ENCODE measurements at places on chromosomes 11 and 22.

GRCh38 chr11:11605181-11605580, 16.6 kb downstream of the GALNT18 start:
- no peak for DNase-seq

DNA sequence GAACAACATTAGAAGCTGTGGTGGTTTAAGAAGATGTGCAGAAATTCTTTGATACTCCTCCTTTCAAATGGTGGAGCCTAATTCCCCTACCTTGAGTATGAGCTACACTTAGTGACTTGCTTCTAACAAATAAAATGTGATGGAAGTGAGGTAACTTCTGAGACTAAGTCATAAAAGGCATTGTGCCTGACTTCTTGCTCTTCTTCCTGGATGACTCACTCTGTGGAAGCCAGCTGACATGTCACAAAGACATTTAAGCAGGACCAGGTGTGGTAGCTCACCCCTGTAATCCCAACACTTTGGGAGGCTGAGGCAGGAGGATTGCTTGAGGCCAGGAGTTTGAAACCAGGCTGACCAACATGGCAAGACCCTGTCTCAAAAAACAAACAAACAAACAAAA, 3.9 kb upstream of the PLA2G3 start:
- no peak for DNase-seq

DNA sequence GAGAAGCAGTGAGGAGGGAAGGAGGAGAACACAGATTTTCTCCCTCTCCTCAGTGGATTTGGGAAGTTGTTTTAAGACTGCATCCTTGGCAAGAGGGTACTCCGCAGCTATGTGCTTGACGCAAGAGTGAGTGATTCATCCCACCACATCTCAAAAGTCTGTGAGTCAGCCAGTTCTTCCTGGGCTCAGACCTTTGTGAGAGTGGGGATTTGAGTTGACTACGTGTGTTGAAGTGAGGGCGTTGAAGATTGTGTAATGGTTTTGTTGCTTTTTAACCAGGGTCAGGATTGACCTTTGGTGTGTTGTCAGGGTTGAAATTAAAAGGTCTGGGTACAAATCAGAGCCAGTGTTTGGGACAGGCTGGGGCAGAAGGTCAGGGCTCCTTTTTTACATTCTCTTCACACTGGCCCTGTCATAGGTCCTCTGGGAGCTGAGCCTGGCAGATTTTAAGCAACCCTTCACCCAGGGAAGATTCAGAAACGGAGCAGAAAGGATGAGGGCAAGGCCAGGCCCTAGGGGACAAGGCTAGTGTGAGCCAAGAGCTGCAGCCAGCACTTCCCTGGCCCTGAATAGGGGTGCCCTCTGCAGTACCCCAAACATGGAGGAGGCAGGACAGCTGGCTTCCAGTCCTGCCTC, 4.2 kb upstream of the C11orf86 start:
- peak; percentile 90 for DNase-seq

DNA sequence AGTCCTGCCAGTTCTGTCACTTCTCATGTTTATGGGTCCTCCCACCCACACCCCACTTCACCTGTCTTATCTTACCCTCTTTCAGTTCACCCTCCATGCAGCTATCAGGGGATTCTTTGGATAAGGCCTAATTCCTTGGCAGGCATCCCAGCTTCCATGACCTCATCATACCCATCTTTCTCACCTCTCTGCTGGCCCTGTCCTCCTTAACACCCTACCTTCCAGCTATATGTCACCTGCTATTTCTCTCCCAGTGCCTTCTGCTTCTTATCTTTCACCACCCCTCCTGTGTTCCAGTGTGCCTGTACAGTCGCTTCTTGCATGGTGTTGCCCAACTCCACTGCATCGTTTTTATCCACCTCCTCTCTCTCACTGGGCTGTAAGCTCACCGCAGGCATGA, 28.3 kb downstream of the SNU13 start:
- DNase-seq, result no peak

- DNase-seq, result no peak
These were observed 28.4 kb downstream of the RASD2 start for GRCh38 chr22:35568751-35569739.

DNA sequence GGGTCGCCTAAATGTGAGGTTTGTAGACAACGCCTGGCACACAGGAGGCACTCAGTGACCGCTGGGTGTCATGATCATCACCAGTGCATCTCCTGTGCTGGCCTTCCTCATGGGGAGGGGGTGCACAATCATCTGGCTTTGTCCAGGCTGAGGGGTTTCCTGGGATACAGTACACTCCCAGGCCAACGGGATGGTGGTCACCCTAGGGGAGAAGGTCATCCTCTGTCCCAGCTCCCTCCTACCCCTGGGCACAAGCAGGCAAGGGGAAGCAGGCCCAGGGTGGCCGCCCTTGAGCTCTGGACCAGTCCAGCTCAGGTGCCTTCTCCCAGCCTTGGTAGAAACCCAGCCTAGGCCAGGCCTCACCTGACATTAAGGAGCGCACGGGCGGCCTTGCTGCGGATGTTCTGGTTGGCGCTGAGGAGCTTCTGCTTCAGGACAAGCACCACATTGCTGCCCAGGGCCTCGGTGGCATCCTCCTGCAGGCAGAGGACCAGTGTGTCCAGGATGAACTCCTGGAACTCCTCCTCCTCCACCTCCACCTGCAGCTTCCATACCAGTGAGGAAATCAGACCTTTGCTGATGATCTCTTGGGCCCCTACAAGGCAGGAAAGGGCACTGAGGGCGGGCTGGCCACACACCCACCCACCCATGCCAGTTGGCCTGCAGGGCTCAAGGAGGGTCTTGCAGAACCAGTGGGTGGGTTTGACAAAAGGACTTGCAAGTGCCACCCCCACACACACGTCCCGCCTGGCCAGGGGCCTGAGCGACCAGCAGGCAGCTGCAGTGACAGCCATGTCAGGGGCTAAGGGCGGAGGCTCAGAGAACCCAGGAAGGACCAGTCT, 6.6 kb upstream of the GNAZ start:
- no peak for DNase-seq

GRCh38 chr11:75725547-75726320, 8.1 kb downstream of the MOGAT2 start:
- no peak for DNase-seq

DNA sequence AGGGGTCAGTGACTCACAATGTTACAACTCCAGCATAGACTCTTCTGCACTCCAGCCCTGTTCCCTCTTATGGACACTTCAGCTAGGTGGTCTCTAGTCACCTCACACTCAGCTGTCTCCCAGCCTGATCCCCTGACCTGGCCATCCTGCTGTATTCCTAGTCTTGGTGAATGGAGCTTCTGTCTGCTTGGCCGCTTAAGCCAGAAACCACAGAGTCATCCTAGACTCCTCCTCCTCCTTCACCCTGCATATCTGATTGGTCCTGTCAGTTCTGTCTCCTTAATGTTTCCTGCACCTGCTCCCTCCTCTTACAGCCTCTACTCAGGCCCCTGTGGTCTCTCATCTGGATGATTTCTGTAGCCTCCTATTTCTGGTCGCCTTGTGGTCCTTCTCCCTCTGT, 144.9 kb downstream of the HIPK3 start:
- no peak for DNase-seq

GRCh38 chr22:48181263-48181955, 1419.0 kb downstream of the TBC1D22A start:
- no peak for DNase-seq

DNA sequence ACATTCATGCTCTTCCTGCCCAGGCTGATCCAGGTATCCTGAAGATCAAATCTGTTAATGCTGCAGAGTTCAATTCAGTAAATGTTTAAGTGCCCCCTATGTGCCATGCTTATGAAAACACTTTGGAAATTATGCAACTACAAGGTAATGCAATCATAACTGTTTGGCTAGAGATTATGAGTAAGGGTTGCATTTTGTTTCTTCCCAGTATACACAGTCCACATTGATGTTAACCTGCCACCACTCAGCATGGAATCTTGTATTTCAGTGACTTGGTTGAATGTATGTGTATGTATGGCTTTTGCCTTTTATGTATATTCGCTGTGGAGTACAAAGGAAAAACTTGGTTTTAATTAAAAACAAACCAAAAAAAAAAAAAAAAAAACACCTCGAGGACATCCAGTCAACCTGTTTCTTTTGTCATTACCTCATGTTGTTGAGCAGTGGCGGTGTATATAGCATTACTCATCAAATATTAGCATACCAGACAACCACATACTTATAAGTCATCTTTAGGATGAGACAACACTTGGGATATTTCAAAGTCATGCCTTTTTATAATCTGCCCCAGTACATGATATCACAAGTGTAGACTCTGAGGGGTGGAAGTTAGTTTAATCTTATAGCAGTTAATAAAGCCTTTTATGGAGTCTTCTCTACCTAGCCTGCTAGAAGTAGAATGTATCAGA, 86.1 kb upstream of the HORMAD2 start:
- peak; percentile 45 for DNase-seq

GRCh38 chr11:72525466-72525865, 91.1 kb upstream of the CLPB start:
- no peak for DNase-seq

DNA sequence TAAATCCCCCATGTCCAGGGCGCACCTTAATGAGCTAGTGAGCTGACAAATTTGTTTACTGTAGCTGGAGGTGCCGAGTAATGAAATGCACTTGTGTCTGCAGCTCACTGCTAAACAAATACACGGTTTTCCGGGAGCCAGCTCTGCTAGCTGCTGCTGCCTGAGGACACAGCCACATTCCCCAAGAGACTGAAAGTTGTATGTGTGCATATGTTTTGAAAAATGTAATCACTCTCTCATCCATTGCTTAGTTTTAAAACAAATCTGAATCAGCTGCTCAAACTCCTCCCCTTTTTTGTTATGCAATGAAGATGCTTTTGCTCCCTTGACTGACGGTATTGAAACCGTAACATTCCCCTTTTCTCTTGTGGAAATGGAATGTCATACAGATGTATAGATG, 62.4 kb upstream of the NNMT start:
- DNase-seq, result no peak

- no peak for DNase-seq
These were observed 89.1 kb downstream of the BRD1 start for GRCh38 chr22:49738566-49738965.

GRCh38 chr11:95095858-95096587, 6.4 kb downstream of the ENDOD1 start:
- DNase-seq, result no peak

- peak; percentile 6 for DNase-seq
These were observed 444.4 kb downstream of the DLG2 start for GRCh38 chr11:85182441-85183387.

GRCh38 chr22:20204311-20204710, 53.5 kb upstream of the CCDC188 start:
- DNase-seq, result no peak

DNA sequence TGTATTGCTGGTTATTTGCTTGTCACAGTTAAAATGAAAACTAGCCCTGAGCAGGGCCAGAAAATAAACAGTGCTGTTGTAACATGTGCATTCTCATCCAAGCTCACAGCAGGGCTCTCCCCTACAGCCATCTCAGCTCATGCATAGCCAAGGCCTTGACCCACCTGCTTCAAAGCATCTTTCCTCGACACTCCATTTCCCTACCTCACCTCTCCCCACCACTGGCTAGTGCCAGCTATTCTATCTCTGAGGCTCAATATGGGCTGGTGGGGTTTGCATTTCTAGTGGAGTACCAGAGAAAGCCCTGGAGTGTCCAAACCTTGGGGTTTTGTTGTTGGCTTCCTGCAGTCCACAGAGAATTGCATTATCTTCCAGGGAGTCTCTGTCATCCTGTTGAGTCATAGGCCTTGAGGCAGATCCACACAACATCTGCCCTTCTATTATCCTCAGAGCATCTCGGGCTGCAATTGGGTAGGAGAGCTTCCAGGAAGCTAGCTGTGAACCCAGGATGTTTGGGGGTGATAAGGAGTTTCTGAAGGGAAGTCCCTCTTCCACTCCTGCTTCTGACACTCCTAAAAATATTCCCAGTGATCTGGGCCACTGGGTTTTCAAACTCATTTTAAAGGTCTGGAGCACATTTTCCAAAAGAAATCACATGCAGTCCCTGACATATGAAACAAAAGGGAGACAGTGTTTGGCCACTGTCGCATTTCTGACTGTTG, 36.1 kb upstream of the AMOTL1 start:
- peak; percentile 75 for DNase-seq

GRCh38 chr11:127255209-127255608, 254.6 kb upstream of the KIRREL3 start:
- DNase-seq, result no peak

GRCh38 chr11:105935791-105936190, 86.2 kb downstream of the MSANTD4 start:
- no peak for DNase-seq

GRCh38 chr11:91608677-91609076, 615.9 kb upstream of the FAT3 start:
- peak; percentile 59 for DNase-seq

DNA sequence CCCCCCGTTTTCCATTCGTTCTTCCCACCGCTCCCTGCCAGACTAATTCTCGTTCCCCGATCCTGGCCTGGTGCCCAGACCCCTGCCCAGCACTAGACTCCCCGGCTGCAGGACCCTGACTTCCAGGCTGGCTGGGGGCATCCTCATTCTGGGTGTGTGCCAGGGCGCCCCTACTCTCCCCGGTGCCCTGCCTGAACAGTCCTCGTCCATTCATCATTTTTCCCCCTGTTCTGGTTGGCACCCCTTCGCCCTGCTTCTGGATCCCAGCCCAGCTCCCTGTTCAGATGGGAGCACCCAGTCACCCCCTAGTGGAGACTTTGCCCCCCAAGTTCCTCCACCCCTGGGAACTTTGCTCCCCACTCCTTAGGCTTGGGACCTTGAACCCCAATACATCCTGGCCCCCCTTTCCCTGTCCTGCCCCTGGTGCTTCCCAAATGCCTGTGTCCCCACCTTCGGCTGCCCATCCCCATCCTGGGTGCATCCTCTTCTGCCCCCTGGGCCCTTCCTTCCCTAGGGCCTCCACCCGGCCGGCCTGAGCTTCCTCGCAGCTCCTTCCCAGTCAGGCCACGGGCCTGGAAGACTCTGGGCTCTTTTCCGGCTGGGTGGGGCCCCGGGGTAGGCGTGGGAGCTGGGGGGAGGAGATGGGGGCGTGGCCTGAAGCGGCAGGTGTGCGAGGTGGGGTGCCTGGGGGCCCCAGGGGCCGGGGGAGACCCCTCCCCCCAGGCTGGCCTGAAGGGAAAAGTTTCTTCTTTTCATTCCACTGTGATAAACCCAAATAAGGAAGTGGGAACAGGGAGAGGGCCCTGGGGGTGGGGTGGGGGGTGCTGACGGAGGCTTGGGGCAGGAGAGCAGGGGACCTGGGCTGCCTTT, 908 bp downstream of the PLCB3 start:
- DNase-seq, result peak; percentile 69

GRCh38 chr22:48222742-48223487, 1460.5 kb downstream of the TBC1D22A start:
- no peak for DNase-seq

All from A549 (cell line).